Mammary epithelial cell (primary cell): ENCODE measurements at places on chromosomes 1 and 21. TPM values are rescaled to one million over a fixed set of nuclear protein-coding genes. Genes with fewer than 3 reads are reported as not detected.

- no peak for DNase-seq
Observed at GRCh38 chr21:16186742-16187141, 457.0 kb downstream of the USP25 start.

DNA sequence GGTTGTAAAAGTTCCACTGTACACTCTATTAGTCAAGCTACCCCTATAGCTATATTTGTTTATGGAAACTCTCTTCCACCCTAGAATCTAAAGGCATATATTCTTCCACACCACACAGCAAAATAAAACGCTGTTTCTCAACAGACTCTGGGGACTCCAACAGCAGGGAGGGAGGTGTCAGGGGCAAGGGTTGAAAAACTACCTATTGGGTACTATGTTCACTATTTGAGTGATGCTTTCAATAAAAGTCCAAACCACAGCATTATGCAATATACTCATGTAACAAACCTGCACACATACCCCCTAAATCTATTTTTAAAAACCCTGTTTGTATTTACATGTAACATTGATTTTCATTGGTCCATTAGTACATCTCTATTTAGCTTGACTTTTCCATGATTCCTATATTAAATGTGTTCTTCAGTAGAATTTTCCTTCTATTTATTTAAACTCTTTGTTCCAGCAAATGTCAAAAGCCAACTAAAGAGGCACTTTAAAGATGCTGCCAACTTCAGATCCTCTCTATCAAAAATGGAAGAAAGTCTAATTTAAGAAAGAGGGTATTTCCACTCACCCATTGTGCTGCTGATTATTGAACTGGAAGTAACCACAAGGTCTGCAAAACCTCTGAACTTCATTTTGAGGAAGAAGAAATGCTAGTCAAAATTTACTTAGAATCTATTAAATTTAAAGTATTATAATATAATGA lies 26.2 kb downstream of the RGS7 start:
- DNase-seq: no peak

- DNase-seq: no peak
Observed at GRCh38 chr1:245611251-245611650, 456.5 kb downstream of the KIF26B start.

GRCh38 chr1:7110321-7110720 lies 325.1 kb downstream of the CAMTA1 start:
- peak; percentile 64 for DNase-seq

GRCh38 chr1:206508130-206508889 lies 979 bp downstream of the RASSF5 start:
- DNase-seq: no peak

DNA sequence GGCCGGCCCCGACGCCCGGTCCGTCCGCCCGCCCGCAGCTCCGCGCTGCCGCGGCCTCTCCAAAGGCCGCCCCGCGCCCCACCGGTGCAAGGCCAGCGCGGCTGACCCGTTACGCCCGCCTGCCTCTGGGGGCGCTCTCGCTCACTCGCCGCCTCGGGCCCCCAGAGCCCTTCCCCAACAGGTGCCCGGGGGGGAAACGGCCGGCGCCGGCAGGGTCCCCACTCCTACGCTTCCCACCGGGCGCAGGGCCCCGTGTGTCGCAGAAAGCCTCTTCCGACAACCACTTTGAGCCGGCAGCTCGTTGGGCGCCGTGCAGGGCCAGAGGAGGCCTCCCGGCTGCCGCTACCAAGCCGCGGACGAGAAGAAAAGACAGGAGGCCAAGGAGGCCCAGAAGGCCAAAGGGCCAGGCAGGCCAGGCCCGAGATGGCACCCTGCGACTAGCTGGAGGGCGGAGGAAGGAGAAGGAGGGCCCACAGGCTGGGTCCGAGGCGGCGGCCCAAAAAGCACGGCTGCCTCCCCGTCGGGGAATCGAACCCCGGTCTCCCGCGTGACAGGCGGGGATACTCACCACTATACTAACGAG lies 64.9 kb upstream of the FCGR2A start:
- DNase-seq: peak; percentile 76

- DNase-seq: no peak
Observed at GRCh38 chr1:43729816-43730463, 22.6 kb downstream of the ST3GAL3 start.

DNA sequence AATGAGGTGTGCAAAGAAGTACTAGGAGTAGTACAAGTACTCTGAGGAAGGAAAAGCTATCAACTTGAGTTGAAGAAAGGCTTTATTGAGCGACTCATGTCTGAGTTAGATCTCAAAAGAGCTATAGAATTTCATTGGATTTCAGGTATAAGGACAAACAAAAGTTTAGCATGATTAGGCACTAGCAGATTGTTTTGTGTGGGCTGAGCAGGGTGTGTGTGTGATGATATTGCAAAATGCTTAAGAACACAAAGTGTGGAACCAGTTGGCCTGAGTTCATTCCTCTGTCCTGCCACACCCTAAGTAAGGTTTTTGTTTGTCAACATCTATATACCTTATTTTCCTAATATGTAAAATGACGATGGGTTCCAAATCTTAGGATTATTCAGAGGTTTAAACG lies 158.9 kb downstream of the KCNK2 start:
- no peak for DNase-seq

- DNase-seq: no peak
Observed at GRCh38 chr1:39671793-39672550, at the start of gene NT5C1A. Gene NT5C1A, minus strand, starts transcription at chr1:39672107. Its CDS starts 69 bp downstream, at chr1:39672038.

GRCh38 chr1:8212580-8213031 lies 105.3 kb upstream of the SLC45A1 start:
- no peak for DNase-seq

GRCh38 chr1:220791285-220791684 lies 4.6 kb downstream of the MTARC1 start:
- DNase-seq: peak; percentile 54

GRCh38 chr1:212794561-212795014 lies 2.9 kb downstream of the TATDN3 start:
- no peak for DNase-seq

- DNase-seq: no peak
Observed at GRCh38 chr1:214912127-214912526, 170.4 kb upstream of the KCNK2 start.

Gene ELAVL4
- total RNA-seq: not detected

Gene FAM110D
- total RNA-seq: not detected in 2 replicates

Gene S100A2
- 2,255 TPM for total RNA-seq

Gene OLIG1
- total RNA-seq: not detected

Gene DUSP23
- total RNA-seq: 39.5 TPM
